Activated T-helper 2 cell treated with anti-CD3 and anti-CD28 coated beads, Interferon-gamma antibody, Interleukin-2, Interleukin-4, amounts not matched to agents 10 μg/mL and 5 μg/mL and 100 μg/mL, durations not matched to agents 14 hours and 24 hours and 36 hours (primary cell): ENCODE measurements at places on chromosomes 1 and 21. TPM values are rescaled to one million over a fixed set of nuclear protein-coding genes. Genes with fewer than 3 reads are reported as not detected.

DNA sequence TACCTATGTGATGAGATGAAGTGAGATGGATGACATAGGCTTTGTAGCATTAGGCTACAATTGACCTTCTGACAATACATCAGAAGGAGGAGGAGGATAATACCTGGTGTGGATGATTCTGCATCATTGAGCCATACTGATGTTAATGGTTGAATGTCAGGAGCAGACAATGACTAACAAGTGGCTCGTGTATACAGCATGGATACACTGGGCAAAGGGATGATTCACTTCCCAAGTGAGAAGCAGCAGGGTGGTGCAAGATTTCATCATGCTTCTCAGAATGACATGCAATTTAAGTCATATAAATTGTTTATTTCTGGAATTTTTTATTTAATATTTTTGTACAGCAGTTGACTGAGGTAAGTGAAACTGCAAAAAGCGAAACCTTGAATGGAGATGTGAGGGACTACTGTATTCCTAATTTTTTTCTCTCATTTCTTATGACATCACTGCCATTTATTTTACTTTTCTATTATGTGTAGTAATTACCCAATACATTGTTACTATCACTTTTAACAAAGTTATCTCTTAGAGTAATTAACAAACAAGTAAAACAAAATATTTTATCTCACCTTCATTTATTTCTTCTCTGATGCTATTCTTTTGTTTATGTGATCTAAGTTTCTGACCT lies 34.4 kb upstream of the COP1 start:
- DNase-seq, result no peak

The RCOR3 gene
- total RNA-seq, result 42.3 and 45.0 TPM in 2 replicates

The TMPRSS2 gene
- not detected in 2 replicates for total RNA-seq

The UBE2U gene
- total RNA-seq, result not detected in 2 replicates

DNA sequence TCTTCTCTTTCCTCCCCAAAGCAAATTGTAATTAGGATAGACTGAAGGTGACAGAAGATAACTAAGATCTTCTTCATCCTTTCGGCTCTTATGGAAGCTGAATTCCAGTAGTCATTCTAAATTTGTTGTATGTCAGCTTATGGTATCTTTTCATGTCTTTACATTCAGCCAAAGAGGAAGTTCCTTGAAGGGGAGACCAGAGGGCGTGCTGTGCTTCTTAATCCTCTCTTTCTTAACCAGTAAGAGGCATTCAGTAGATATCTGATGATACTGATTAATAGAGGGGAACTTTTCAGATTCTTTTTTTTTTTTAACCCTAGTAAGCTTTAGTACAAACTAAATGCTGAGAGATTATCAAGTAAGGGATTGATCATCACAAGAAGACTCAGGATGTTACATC lies 102.3 kb downstream of the OSBPL9 start:
- no peak for DNase-seq

The LEFTY2 gene
- not detected in 2 replicates for total RNA-seq

DNA sequence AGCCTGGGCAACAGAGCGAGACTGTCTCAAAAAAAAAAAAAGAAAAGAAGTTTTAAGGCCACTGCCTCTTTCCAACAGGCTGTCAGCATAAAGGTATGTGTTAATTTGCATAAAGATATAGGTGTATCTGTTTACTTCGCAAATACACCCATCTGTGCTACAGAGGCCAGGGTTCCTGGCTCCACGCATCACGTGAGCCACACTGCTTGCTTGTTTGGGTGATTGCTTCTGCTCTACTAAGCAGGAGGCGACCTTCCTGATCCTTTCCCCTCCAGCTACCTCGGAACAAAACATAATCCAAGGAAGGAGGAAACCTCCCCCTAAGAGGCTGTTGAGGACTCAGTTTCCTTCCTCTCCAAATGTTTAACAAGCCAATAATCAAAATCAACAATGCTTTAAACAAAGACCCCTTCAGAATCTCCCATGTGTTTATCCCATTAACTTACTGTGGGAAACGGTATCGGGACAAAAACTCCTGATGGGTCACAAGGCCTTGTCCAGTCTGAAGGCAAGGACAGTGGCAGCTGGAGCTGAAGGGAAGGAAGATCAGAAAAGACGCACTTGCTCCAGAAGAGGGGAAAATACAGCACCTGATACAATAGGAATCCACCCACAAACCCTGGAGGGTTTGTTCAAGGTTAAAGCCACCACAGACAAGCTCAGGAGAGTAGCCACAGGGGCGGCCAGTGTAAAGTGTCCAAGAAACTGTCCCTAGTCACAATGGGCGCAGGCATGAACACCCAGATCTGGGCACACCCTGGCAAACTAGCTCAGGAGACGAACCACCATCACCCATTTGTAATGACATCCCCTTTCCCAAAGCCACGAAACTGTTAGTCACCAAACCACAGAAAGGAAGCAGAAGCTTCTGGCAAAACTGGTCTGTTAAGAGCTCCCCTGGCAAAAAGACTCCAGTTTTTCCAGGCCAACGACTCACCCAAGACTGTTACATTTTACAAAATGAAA lies 17.2 kb downstream of the CTNNBIP1 start:
- no peak for DNase-seq

GRCh38 chr1:31478167-31478566 lies 65.2 kb downstream of the SERINC2 start:
- no peak for DNase-seq

- DNase-seq, result no peak
These were observed 63.3 kb upstream of the RNF11 start for GRCh38 chr1:51172811-51173210.

- DNase-seq, result no peak
These were observed 210.4 kb upstream of the CSF3R start for GRCh38 chr1:36693161-36693525.

DNA sequence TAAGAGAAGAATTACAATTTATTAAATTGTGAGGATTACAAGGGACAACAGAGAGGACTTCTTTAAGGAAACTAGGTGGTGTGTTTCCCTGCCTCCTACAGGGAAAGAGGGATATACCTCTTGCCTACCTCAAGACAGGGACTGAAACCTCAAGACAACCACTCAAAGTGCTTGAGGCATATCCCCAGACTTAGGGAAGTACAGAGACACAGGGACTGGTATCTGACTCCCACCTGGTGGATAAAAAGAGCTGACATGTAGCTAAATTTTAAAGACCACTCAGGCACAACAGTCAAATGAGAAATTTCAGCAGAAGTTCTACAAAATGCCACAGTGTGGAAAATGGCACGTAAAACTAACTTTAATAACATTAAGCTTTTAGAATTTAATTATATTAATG lies 21.3 kb downstream of the DENND2C start:
- no peak for DNase-seq

The AHDC1 gene
- 28.5 and 29.3 TPM in 2 replicates for total RNA-seq

The LMOD1 gene
- total RNA-seq, result not detected in 2 replicates

The FCMR gene
- 14.1 and 16.7 TPM in 2 replicates for total RNA-seq
